ENCODE measurements at places on chromosomes 2 and 18.

- DNase-seq = no peak
Observed at GRCh38 chr2:180819106-180819505, 161.3 kb upstream of the UBE2E3 start.

DNA sequence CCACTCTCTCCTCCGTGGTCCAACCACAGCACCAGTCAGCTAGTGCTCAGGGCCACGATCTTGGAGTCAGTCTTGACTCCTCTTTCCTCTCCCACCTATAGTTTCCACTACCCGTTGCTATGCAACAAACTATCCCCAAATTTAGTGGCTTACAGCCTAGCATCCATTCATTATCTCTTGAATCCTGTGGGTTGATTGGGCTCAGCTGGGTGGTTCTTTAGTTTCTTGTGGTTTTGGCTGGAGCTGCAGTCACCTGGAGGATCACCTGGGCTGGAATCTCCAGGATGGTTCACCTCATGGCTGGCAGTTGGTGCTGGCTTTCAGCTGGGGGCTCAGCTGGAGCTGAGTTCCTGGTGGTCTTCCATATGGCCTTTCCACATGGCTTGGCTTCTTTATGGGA, 149.9 kb downstream of the ASB1 start:
- DNase-seq = no peak

- no peak for DNase-seq
Observed at GRCh38 chr2:182319556-182320505, 107.0 kb downstream of the PDE1A start.

- peak; percentile 30 for DNase-seq
Observed at GRCh38 chr2:109213646-109214433, 84.8 kb downstream of the SH3RF3 start.

- no peak for DNase-seq
Observed at GRCh38 chr2:104673225-104673624, 180.7 kb upstream of the POU3F3 start.

GRCh38 chr18:55763298-55763697, 175.3 kb upstream of the TCF4 start:
- DNase-seq = no peak

GRCh38 chr2:191797942-191798876, 48.7 kb downstream of the CAVIN2 start:
- DNase-seq = no peak

DNA sequence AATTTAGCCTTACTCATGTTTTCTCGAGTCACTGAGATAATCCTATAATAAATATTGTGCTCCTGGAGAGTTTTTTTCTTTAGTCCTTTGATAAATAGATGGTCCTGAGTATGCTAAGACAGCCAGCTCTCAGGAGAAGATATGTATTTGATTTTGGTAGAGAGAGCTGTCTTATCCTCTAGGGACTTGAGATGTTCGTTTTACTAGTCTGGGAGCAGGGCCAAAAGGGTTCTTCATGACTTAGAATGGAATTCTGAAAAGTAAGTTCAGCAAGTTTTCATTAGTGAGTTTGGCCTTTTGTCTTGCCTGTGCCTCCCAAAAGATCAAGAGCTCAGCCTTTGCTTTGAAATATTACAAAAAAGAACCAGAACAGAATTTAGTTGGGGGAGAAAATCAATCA, 246.7 kb downstream of the BABAM2 start:
- DNase-seq = no peak

DNA sequence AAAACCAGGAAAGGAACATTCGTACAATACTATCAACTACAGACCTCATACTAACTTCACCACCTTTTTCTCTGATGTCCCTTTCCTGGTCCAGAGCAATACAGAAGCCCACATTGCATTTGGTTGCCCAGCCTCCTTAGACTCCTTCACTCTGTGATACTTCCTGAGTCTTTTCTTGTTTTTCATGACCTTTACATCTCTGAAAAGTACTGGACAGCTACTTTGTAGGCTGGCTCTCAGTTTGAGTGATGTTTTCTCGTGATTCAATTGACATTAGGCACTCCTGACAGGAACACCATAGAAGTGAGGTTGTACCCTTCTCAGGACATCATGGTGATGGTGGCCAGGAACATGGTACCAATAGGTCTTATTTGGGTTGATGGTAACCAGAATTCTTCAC, 185.9 kb upstream of the SLC39A10 start:
- DNase-seq = no peak

DNA sequence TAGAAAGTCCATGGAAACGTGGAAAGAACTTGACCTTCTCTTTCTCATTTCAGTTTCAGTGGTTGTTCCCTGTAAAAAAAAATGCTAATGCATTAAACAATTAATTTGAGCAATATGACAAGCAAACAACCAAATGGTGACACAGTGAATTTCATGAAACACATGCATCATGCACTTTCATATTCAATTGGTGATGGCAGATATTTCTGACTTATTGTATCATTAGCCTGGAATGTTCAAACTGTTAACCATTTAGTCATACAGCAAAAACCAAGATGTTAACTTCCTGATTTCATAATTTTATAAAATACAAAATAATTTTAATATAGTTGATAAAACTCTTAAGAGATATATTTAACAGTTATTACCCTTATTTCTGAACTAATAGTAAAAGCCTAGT, 85.5 kb downstream of the SCN1A start:
- no peak for DNase-seq

DNA sequence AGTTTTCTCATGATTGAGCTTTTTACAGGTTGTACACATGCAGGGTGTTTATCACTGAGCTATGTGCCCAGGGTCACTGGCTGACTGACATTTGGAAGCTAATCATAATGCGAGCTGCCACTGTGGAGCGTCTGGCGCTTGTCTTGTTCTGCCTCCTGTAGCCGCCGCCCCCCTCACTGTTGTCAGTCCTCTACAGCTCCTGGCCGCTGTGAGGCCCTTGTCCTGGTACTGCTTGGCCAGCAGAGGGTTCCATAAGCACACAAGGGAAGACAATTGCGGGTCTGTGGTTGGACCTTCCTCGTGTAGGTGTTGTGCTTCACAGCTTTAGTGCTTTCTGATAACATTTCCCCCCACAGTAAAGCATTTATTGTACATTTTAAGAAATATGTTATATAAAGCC, 105.6 kb upstream of the LDLRAD4 start:
- DNase-seq = no peak

DNA sequence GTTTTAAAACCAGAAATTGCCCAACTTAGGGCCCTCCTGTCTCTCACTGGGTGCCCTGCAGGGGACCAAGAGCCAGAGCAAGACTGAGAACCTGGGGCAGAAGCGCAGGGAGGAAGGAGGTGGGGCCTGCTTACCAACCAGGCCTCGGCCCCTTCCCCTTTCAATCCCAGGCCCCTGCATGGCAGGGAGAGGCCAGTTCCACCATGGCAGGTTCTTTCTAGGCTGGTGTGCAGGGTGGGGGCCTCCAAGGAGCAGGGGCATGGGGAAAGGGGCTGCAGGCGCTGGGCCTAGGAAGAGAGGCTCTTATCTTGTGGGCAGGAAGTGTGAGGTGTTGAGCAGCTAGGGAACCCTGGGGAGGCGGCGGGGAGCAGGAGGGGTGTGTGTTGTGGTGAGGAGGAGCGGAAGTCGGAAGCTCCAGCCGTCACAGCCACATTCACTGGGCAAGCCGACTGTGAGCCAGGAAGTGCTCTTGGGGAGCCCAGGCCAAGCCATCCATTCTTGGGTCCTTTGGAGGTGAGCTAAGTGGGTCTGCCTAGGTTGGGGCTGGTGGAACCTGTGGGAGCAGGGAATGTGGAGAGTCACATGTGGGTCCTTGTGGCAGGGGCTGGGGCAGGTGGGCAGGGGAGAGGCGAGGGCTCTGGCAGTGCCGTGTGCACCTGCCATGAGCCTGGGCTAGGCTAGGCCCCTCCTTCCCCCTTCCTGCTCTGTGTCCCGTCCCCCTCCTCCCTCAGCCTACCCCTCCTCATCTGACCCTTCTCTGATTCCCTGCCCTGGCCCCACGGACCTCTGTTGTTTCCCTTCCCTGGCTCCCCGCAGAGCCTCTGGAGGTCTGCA, at the start of gene PSD4:
PSD4 (plus strand) TSS at position 430 of the 834 bp plus-strand sequence. CDS start 8,486 bp downstream, outside the sequence.
- DNase-seq = peak; percentile 73

GRCh38 chr2:33292981-33293595, 183.4 kb upstream of the RASGRP3 start:
- no peak for DNase-seq

DNA sequence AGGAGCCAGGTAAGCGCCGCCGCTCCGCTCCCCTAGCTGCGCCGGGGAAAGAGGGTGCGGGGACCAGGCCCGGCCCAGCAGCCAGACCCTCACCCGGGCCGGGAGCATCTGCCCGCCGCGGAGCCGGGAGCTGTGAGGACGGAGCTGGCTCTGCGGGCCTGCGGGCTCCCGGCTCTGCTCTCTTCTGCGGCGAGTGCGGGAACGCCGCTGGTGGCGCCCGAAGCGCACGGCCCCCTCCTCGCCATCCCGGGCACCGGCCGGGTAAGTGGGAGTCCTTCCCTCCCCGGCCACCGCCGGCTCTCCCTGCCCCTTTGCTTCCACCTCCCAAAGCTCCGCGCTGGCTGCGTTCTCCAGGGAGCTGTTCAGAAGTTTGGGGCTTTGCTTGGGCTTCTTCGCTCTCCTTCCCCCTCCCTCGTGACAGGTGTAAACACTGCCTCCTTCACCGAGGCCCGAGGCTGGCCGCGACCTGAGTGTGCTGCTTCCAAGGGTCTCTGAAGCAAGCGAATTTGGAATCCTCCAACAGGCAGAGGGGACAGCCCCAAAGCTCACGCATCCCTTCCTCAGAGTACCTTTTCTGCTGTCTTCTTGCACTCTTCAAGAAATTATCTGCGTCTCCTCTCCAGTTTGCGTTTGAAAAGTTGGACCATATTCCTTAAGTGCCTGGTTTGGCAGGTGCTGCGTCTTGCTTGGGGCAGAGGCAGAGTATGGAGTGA, 632 bp downstream of the AFTPH start:
- no peak for DNase-seq

- peak; percentile 25 for DNase-seq
Observed at GRCh38 chr2:28624793-28625701, 126.6 kb upstream of the PPP1CB start.

- no peak for DNase-seq
Observed at GRCh38 chr18:76426737-76427305, 68.2 kb downstream of the ZNF516 start.

DNA sequence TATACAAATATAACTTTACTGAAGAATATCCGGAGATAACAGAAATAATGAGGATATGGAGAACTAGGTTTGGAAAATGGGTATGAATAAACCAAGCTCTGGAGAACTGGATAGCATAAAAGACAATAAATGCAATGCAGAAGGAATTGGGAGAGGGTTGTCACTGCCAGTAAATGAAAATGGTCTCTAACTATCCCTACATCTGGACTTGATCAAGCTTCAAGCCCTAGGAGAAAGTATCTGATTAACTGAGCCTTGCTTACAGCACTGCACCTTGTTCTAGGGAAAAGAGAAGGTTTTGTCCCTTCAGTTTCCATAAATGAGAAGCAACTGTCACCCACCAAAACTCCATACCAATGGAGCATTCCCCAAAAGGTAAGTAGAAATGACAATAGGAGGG, 514.6 kb upstream of the ZEB2 start:
- DNase-seq = no peak

GRCh38 chr2:44244135-44244871, 31.0 kb upstream of the SLC3A1 start:
- DNase-seq = peak; percentile 14

DNA sequence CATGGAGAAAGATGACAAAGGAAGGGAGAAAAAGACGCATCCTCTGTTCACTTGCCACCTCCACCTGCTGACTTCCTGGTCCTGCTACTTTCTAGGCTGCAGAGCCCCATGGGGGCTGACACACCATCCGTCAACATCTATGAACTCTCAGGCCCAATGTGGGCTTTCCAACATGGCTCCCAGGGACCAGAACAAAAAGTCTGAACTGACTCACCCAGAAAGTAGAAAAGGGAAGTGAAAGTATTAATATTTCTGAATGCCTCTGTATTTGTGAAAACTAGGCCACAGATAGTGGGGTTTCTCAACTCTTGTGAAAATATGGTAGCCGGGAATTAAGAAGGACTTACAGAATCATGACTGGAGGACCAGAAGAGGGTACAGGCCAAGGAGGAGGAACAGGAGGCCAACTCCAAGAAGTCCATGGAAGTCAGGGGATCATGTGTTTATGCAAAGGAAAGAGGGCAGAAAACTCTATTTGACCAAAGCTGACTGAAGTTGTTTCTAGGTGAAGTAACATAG, 123.1 kb upstream of the CAB39 start:
- no peak for DNase-seq

DNA sequence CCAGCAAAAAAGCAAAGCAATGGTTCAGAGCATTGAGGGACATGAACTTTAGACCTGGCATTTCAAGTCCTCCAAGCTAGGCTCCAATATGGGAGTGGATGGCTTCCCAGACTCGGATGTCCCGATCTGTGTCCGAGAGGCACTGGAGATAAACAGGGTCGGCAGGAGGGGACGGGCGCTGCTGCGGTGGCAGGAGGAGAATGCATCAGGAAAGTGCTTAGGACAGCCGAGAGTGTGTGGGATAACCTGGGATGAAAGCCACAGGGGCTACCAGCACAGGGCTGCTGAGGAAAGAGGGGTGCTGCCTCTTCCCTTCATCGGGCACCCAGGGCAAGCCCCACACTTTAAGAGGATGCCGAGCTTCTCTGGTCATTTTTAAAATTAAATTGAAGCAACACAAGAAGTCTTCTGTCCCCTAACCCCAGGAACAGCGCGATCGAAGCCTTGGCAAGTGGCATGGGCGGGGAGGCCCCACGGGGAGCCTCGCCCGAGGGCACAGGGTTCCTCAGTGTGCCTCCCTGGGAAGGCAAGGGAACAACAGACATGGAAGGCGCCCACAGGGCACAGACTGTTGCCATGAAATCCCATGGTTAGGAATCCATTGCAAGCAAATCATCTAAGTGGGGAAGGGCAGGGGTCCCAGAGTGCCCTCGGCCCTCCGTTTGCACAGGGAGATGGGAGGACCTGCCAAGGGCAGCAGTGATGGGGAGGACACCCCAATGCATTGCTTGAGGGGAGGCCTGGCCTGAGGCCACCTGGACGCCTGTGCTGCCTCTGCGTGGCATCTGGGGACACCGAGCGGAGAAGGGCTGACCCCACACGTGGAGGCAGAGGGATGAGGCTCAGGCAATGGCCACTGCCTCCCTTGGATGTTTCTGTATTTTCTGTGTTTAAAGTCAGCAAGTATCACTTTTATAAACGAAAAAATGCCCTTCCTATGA, 78.5 kb upstream of the GPC1 start:
- DNase-seq = no peak

DNA sequence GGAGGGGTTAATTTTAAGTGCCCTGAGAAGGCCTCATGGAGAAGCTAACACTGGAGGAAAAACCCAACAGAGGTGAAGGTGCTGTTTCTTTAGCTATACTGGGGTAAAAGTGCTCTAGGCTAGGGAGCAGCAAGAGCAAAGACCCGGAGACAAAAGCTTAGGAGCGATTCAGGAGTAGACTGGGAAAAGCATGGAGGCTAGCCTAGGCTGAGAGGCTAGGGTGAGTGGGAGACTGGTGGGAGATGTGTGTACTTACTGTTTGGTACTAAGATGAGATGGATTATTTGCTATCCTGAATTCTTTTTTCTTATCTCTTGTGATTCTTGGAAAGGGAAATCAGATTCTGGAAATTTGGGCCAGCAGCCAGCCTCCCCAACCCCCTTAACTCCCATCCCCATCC, 2.0 kb downstream of the GIGYF2 start:
- no peak for DNase-seq

DNA sequence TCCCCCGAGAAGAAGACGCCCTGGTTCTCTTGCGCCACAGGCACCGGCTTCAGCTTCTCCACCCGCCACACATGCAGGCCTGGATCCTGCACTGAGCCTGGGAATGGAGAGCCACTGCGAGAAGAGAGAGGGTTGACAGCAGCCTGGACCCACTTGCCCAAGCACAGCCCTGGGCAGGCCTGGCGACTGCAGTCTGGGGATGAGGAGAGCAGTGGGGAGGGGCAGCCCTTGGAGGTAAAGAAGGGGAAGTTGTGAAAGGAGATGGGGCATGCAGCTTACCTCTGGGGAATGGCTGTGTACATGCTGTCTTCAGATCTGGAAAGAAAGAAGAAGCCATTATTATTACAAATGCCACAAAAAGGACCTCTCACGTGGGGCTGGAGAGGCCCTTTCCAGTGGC, 8.3 kb downstream of the CAPG start:
- no peak for DNase-seq
